ENCODE measurements at places on chromosomes 2 and 18.

DNA sequence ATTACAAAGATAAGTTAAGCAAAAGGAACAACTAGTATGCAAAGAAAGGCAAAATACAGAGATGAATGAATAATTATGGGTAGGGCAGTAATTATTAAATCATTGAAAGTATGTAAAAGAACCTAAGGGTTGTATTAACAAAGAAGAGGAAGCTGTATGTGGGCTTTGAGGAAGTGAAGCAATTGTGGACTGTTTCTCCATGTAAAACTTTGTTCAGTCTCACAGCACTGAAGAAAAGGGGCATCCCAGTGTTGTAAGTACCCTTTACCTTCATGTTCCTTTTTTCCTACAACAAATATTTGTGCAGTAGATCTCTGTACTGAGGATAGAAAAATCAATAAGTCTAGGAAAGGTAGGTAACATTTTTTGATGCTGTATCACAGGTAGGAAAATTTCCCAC is 388.7 kb upstream of the NRP2 start:
- H3K27me3 ChIP-seq = no peaks in the 10 kb centered on the region
- no peak overlapping the region for H3K27ac ChIP-seq
- H3K36me3 ChIP-seq = no peaks in the 10 kb centered on the region
- no peak for DNase-seq
- H3K4me3 ChIP-seq = no peak overlapping the region

GRCh38 chr18:41543815-41544214 is 411.2 kb upstream of the PIK3C3 start:
- H3K27ac ChIP-seq = no peak overlapping the region
- no peaks in the 10 kb centered on the region for H3K27me3 ChIP-seq
- no peaks in the 10 kb centered on the region for H3K36me3 ChIP-seq
- no peak overlapping the region for H3K4me3 ChIP-seq

DNA sequence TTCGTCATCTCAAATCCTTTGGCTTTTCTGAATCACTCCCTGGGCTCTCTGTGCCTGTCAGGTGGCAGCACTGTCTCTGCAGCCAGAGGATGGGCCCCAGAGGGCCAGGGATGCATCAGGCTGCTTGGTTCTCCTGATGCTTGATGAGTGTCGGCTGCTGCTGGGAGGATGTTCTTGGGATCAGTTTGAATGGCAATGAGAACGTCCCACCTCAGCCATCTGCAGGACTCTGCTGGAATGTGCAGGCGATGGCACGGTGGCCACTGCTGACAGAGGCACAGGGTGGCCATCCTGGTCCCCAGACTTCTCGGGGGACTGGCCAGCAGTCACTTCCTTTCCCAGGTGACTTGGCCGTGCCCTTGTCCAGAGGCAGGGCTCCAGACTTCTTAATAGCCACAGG is 146.0 kb downstream of the FAM210A start:
- H3K36me3 ChIP-seq = no peaks in the 10 kb centered on the region
- H3K27me3 ChIP-seq = no peaks in the 10 kb centered on the region
- H3K4me1 ChIP-seq = peaks cover 36% of the 10 kb centered on the region
- no peak overlapping the region for H3K27ac ChIP-seq
- H3K4me3 ChIP-seq = no peak overlapping the region
- no peak for DNase-seq

- no peak overlapping the region for H3K27ac ChIP-seq
- no peaks in the 10 kb centered on the region for H3K4me1 ChIP-seq
- H3K27me3 ChIP-seq = no peaks in the 10 kb centered on the region
- DNase-seq = no peak
- H3K36me3 ChIP-seq = no peaks in the 10 kb centered on the region
- no peak overlapping the region for H3K4me3 ChIP-seq
Measured at GRCh38 chr18:78875016-78875777, 104.4 kb upstream of the SALL3 start.

GRCh38 chr18:77100751-77101355 is 31.7 kb downstream of the MBP start:
- no peak for DNase-seq
- peaks cover 14% of the 10 kb centered on the region for H3K36me3 ChIP-seq
- H3K4me1 ChIP-seq = peaks cover 78% of the 10 kb centered on the region

GRCh38 chr18:46167971-46168370 is 63.8 kb downstream of the HAUS1 start:
- H3K27me3 ChIP-seq = no peaks in the 10 kb centered on the region
- peak; percentile 84 for DNase-seq
- no peaks in the 10 kb centered on the region for H3K36me3 ChIP-seq

GRCh38 chr2:77521931-77522470 is at the start of gene LRRTM4:
Gene LRRTM4, minus strand, starts transcription at chr2:77522376.
- H3K36me3 ChIP-seq = no peaks in the 10 kb centered on the region
- no peak within 1 kb of the TSS for H3K27ac ChIP-seq
- H3K4me3 ChIP-seq = no peak within 1 kb of the TSS
- no peaks in the 10 kb centered on the region for H3K27me3 ChIP-seq
- H3K4me1 ChIP-seq = no peaks in the 10 kb centered on the region
- DNase-seq = no peak
